ENCODE measurements at places on chromosomes 1 and 21.

DNA sequence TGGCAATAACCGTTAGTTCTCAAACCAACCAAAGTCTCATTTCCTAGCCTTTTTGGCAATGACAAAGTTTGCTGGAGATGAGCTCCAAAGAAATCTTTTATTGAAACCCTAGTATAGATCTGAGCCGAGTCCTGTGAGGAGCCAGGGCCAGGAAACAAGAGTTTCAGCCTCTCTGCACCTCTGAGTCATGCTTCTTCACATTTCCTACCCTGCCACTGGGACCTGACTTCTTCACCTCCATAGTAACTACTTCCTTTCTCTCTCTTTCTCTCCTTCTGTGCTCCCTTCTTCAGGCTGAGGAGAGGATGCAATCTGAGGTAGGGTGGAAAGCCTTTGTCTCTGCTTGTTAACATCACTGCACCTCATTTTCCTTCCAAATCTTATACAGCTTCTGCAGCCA is 38.7 kb upstream of the IPO9 start:
- DNase-seq: no peak

DNA sequence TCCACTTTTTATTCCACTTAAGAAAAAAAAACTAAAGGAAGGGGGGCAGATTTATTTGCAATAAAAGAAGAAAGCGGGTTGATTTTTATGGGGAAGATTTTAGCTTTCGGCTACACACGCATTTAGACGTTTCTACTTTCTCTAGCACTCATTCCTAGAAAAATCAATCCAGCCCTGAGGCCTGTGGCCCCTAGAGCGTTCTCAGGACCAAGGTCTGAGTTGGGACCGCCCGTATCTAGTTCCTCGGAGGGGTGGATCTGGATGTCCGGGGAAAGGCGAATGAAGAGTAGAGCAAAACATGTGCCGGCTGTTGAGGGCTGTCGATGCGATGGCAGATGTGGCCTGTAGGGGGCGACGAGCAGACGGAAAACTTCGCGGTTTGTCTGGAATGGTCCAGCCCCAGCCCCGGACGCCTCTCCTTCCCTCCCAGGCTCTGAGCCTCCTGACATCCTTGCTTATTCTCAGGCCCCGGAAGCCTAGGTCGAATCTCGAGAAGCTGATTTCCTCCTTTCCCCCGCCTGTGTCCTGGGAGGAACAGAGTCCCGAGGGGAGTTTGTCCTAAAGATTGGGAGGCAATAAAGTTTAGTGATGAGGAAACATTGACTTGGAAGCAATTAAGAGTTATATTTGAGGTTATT is 5.2 kb downstream of the FOXD3 start:
- no peak for DNase-seq

GRCh38 chr1:208641579-208642280 is 397.5 kb upstream of the PLXNA2 start:
- no peak for DNase-seq

DNA sequence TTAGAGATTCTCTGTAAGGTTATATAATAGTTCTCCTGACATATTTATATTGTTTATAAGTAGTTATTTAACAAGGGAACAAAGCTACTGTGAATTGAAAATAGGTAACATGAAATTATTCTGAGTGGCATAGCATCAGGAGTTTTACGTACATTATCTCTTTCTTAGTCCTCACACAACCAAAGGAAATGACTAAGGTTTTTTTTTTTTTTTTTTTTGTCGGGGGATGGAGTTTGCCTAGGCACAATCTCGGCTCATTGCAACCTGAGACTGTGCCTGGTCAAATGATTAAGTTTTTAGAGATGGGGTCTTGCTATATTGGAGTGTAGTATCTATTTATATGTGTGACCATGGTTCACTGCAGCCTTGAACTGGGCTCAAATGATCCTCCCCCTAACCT is 24.9 kb downstream of the TMED5 start:
- no peak for DNase-seq

DNA sequence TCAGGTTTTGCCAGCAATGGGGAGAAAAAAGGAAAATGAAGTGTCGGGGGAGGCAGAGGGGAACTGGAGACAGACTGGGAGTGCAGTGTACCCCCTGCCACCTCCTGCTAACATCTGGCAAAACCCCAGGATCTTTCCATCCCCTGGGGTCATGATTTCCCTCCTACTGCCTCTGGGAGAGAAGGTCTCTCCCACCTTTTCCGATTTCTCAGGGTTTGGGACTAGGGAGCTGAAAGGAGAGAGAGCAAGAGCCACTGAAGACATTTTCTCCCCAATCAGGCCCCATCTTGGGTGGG is 5.1 kb downstream of the FHL3 start:
- DNase-seq: no peak

GRCh38 chr1:161725908-161726472 is 4.6 kb downstream of the FCRLB start:
- DNase-seq: peak; percentile 26

DNA sequence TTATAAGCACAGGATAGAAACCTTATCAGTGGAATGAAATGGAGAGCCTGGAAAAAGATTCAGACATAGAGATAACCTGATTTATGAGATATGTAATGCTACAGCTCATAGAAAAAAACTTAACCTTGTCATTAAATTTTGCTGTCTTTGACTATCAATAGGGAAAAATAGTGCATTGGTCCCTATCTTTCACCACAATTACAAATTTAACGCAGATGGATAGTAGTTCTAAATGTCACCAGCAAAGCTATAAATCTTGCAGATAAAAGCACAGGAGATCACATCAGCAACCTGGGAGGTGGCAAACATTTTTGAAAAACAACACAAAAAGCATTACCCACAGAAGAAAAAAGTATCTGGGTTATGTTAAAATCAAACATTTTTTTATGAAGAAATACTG is 831.6 kb downstream of the BRINP3 start:
- DNase-seq: no peak

DNA sequence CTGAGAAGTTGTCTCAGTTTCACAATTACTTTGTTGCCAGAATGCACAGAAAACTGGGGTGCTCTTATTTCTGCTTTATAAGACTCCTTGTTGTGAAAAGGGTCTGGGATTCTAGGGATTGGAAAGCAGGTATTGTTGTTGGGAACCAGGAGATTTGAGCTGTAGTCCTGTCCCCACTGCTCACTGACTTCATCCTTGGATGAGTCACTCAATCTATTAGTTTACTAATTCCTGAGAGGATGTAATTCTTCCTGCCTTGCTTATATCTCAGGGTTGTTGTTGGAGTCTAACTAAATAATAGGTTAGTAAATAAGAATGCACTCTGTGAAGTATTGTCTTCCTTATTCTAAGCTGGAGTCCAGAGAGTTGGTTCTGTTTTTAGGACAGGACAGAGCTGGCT is 172.5 kb upstream of the GALNT2 start:
- no peak for DNase-seq

- DNase-seq: no peak
These were observed 43.2 kb upstream of the ZNF281 start for GRCh38 chr1:200452850-200453552.

DNA sequence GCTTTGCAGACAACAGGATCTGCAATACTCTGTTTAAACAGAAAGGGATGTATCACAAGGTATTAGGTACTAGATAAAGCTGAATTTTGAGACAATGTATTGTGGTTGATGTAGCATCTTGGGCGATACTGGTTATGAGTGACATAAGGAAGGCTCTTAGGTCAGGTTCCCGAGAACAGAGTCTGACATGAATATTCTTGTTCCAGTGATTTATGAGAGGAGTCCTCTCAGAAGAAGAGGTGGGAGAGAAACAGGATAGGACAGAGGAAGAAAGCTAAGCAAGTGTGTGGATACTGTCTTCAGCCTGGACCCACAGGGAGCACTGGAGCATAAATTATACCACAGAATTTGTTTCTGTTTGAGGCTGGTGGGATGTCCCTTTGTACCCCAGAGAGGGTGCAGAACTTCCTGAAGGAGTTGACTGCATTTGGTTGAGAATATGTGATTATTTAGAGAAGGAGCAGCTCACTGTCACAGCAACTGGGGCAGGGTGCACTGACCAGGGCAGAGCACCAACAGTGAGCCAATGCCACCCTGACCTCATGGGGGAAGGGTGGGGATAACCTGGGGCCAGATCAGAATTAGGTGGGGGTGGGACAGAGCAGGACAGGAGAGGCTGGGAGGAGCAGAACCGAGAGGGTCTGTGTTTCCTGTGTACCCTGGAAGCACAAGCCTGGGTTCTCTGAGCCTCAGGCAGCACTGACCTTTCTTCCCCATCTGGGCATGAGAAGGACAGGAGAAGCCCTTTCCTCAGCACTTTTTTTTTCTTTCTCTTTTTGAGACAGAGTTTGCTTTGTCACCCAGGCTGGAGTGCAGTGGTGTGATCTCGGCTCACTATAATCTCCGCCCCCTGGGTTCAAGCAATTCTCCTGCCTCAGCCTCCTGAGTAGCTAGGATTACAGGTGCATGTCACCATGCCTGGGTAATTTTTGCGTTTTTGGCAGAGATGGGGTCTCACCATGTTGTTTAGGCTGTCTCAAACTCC is 36.3 kb upstream of the SLC6A9 start:
- no peak for DNase-seq

DNA sequence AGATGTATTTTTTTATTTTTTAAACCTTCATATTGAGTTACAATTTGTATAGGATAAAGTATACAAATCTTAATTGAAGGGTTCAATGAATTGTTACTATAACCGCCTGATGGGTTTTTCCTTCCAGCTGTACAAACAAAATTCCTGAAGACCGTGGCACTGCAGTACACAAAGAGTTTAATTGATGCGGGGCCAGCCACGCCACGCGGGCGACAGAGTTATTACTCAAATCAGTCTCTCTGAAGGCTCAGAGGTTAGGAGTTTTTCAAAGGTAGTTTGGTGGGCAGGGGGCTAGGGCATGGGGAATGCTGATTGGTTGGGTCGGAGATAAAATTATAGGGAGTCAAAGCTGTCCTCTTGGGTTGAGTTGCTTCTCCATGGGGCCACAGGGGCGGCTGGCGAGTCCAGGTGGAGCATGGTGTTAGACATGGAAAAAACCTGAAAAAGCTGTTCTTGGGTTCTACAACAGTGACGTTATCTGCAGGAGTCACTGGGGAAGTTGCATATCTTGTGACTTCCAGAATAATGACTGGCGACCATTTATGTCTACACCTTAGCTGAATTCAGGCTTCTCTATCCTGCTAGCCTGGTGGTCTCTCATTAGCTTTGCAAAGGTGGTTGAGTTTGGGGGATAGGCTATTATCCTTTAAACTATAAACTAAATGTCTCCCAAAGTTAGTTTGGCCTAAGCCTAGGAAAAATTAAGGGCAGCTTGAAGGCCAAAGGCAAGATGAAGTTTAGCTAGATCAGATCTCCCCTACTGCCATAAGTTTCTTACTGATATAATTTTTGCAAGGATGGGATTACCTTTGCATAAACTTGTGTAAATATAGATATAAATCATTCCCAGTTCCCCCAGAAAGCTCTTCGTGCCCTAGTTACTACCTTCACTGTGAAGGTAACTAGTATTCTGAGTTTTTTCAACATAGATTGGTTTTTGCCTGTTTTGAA is 13.0 kb upstream of the TMEM9 start:
- no peak for DNase-seq

- DNase-seq: no peak
These were observed 8.2 kb downstream of the GTF2B start for GRCh38 chr1:88883156-88883555.

GRCh38 chr1:202623075-202623474 is 87.2 kb downstream of the SYT2 start:
- DNase-seq: no peak
